Stimulated activated naive CD4-positive, alpha-beta T cell treated with Interleukin-2 at 50 U/mL for 16 hours (primary cell): ENCODE measurements at places on chromosomes 3 and 15.
A peak's percentile ranks its signal among the peaks of the same experiment; 100 is the strongest.

- peak; percentile 44 for DNase-seq
These were observed 536 bp downstream of the ATP10A start for GRCh38 chr15:25862472-25863110.

DNA sequence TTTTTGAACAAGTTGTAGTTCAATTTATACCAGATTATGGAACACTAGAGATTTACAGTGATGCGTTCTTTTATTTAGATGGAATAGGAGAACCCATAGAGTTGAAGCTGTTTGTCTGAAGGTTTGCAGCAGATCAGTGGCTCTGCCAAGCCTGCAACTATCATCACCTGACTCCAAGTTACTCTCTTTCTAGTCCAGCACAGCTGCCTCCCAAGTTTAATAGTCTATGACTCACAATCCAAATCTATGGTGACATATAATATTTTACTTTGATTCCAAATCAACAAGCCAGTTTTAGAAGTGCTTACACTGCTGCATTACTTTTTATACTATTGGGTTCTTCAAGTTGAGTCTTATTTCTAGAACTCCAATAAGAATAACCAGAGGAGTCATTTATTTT is 400.4 kb downstream of the LPP start:
- DNase-seq = no peak

DNA sequence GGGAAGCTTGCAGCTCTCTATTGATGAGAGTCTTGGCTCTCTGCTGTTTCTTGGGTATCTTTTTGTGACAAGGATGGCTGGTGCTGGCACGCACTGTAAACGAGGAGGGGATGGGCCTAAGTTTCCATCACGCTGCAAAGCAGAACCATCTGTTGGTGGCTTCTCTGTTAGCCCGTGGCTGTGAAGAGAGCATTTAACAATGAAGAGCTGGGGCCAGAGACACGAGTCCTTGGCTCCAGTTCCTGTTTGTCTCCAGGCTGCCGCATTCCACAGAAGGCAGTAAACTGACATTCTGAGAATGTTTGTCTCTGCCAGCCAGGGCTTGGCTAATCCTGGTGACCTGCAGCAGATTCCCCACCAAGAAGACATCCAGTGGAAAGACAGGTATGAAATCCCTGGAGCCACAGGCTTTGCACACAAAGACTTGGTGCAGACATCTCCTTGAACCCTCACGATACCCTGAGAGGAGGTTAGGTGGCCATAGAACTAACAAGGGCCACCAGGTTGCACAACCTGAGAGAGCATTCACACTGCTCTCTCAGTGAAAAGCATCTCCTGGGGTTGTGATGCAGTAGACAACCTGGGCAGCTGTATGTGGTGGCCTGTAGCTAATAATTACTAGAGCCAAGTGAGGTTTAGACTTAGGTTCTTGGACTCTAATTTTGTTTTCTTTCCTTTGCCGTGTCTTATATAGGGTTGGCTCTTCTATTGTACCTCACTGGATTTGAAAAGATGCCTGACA is 130.9 kb downstream of the ASB7 start:
- no peak for DNase-seq

DNA sequence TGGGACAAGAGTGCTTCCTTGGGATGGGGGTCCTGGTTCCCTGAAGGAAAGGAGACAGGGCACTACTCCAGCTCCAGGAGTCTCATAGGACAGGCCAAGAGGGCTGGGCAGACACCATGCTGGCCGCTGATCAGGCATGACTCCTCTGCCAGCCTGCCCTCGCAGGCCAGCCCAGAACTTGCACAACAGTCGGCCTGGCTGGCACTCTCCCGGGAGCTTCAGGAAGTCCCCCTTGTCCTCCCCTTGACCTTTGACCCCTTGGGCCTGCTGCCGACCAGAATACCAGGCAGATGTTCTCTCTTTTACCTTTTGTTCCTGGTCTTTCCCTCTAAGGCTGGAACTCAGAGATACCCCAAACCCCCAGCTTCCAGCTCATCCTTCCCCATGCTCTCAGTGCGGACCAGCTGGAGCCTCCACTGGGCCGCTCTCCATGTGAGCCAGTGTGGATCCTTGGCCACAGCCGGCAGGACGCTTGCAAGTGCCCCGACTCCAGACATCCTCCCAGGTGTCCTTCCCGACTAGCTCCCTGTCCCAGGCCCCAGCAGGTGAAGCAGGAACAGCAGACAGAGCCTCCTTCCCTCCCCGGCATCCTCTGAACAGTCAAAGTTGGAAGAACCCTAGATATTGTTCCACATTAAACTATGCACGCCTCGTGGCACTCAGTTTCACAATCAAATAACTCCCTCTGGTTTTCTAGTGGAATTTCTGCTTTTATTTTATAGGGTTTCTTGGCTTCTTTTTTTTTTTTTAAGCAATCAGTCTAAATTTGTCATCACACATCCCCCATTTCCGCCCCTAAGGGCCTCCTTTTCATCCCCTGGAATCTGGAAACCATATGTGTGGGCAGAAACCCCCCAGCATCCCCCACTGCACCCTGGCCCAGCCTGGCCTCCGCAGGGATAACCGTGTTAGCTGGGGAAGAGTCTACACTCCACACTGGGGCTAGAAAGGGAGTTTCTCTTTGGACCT is 15.7 kb downstream of the VPS18 start:
- no peak for DNase-seq

DNA sequence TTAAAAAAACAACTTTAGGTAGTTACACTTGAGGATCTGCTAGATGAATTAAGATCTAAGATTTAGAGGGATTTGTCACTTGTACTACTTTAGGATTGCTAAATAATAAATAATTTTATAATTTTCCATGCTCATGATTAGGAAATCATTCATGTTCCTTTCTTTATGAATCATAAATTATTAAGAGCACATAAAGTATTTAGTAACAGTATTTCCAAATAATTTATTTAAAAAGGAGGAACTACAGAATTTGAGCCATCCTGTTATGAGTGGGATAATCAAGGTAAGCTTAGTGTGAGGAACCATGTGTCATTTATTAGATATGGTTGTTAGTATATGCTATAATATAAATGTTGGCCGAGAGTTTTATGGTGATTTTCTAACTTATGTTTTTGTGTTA is 37.5 kb upstream of the C3orf38 start:
- DNase-seq = no peak

GRCh38 chr3:98504539-98504938 is 7.1 kb downstream of the OR5K2 start:
- no peak for DNase-seq

DNA sequence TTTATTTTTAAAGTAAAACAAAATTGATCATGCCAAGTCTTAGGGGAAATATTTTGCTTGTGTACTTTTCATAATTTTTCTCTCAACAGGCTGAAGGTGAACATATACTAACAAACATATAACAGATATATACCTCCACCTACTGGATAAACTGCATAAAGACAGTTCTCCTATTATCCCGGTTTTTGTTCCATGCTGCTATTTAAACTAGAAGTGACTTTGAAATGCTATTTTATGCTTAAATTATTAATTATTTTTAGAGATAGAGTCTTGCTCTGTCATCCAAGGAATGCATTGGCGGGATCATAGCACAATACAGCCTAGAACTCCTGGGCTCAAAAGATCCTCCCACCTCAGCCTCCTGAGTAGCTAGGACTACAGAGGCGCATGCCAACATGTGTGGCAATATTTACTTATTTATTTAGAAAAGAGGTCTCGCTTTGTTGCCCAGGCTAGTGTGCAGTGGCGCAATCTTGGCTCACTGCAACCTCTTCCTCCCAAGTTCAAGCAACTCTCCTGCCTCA is 49.8 kb downstream of the ST3GAL6 start:
- no peak for DNase-seq

DNA sequence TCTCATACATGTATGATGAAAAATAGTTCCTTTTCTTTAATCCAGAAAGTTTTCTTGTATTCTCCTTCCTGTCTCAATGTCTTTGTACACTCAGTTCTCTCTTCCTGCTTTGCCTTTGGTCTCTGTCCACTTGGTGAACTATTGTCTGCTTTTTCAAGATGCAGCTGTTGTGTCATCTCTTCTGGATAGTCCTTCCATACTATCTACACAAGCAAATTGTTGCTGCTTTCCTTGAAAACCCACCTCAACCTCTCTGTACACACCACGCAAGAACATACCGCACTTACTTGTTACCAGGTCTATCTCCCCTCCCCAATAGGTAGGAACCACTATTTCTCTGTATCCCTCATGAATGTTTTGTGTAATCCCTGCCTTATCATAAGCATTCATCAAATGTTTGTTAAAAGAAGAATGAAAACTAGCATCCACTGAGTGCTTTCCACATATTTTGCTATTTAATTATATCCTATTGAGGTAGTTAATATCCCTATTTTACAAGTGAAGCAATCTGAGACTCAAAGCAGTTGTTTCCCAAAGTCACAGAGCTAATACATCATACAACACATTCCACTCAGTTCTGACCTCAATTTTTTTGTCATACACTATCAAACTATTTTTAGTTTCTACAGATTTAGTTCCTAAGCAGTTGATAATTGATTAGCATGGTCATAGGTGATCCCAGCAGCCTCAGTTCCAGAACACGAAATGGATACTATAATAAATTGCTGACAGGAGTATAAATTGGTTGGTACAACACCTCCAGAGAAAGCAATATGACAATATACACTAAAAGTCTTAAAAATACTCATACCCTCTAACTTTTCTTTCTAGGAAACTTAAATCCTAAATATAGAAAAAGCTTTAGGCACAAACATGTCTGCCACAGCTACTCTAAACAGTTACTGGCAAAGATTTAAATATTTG is 19.6 kb downstream of the HACL1 start:
- DNase-seq = no peak
